Natural killer cell treated with Interleukin-12 subunit alpha and Interleukin-12 subunit beta and Interleukin-15 and Interleukin-18, amount 100 ng/mL, for 72 hours (primary cell): ENCODE measurements at places on chromosomes 11 and 22.

- DNase-seq, result no peak
Measured at GRCh38 chr11:106950067-106950491, 68.2 kb downstream of the GUCY1A2 start.

- DNase-seq, result no peak
Measured at GRCh38 chr11:13841393-13841792, 121.1 kb upstream of the SPON1 start.

GRCh38 chr11:86582898-86583297 is 89.5 kb downstream of the ME3 start:
- no peak for DNase-seq

GRCh38 chr11:46072172-46072964 is 48.9 kb downstream of the PHF21A start:
- DNase-seq, result no peak

- DNase-seq, result no peak
Measured at GRCh38 chr11:67308031-67308866, 4.9 kb downstream of the SSH3 start.

DNA sequence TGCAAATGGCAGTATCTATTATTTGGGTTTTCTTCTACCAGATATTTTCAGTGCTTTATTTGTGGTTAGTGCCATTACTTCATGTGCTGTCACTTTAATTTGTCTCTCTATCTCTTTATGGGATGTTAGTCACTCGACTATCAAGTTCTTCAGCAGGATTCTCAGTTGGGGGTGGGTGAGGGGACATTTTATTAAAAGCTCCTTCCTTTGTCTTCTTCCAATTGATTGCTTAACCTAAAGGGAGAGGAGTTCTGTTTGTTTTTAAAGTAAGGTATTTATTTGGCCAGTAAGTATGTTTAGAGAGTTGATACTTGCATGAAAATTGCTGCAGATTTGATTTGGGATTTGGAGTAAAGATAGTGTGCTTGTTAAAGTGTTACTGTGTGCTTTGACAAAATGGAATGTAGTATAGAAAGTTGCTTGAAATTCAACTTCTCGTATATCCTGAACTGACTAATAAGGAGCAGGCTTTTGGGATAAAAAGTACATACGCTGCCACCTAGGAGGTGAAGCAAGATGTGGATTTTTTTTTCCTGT is 10.3 kb downstream of the YAP1 start:
- no peak for DNase-seq
